ENCODE measurements at places on chromosomes 3 and 15.

DNA sequence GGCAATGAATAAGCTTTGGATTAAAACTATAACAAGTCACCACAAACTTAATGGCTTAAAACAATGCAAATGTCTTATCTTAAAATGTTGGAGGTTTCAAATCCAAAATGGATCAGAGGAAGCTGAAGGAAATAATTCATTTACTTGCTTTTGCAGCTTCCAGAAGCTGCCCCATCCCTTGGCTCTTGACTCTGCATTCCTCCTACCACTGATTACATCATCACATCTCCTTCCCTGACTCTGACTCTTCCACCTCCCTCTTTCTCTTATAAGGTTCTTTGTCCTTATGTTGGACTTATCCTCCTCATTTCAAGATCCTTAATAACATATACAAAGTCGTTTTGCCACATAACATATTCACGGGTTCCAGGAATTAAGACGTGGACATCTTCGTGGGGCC lies 982.8 kb upstream of the ROBO1 start:
- DNase-seq, result no peak

DNA sequence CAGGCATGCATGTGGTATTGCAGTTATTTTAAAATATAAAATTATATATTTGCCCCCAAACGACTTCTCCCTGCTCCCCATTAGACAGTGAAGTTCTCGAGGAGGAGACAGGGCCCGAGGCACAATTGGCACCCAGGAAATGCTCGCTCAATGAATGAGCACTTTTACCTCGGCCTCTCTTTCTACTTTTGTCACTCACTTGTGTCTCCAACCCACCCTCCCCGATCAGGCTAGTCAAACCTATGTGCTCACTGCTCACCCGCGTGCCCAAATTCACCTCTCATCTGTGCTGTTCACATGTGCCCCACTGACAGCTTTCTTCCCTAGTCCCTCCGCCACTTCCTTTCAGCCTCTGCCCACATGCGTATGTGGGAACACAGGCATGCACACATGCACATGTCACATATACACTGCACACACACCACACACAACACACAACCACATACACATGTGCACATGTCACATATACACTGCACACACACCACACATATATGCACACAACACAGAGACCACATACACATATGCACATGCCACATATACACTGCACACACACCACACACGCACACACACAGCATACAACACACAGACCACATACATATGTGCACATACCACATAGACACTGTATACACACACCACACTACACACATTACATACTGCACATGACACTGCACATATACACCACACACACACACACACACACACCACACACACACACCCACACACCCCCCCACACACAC lies 46.3 kb upstream of the DLG1 start:
- no peak for DNase-seq

DNA sequence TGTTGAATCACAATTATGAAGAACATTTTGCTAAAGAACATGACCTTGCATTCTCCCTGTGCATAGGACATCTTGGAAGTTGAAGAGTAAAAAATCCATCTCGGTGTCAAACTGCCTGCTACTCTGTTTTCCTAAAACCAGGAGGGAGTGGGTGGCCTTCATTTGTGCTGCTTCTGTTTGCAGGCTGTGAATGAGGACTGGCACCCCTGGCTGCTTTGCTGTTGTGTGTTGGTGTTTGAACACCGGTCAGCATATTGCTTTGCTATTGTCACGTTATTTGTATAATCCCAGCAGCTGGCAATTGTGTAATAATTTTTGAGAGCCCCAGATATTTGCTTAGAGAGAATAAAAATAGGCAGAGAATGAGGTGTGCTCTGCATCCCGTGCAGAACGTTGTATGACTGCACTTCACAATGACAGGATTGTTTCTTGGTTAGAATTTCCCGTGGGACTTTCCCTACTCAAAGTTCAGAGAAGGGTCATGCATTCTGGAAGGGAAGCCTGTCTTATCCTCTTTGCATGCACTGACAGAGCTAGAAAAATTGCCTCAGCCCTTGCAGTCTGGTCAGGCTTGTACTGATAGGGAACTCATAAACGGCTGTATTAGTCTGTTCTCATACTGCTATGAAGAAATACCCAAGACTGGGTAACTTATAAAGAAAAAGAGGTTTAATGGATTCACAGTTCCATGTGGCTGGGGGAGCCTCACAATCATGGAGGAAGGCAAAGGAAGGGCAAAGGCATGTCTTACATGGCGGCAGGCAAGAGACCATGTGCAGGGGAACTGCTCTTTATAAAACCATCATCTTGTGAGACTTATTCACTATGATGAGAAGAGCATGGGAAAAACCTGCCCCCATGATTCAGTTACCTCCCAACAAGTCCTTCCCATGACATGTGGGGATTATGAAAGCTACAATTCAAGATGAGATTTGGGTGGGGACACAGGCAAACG lies 16.3 kb downstream of the SV2B start:
- DNase-seq, result no peak

- DNase-seq, result no peak
These were observed 8.7 kb downstream of the SPINT1 start for GRCh38 chr15:40852529-40852928.

DNA sequence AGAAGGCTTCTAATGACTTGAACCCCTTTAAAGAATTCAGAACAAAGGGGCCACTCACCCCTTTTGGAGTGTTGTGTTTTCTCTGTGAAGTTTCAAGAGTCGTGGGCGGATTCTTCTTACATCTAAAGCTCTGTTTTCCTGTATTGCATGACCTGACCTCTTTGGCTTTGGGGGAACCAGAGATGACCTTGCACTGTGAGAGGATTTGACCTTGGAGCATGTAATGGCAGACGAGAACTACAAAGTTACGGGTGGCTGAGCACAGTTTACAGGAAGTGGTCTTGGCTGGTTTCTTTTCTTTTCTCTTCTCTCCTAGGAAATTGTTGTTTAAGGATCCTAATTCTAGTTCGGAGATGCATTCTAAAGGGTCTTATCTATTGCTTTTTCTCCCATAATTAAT lies 6.2 kb upstream of the BDH1 start:
- DNase-seq, result no peak

DNA sequence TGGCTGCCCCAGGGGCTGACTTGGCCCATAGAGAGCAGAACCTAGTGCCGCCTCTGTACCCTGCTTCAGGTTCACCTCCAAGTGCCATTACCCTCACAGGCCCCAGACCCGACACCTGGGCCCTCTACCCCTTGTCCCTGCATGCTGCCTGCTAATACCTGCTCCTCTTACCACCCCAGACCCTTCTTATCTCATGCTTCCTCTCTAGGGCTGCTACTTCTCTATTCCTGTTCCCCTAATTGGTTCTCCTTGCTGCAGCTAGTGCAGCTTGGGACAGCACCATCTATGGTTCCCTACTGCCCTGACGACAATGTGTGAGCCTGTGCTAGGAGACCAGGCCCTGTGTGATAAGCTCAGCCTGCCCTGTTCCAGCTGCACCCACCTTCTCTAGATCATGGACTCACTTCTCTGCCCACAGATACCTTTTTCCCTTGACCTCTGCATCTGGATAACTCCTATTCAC lies 15.3 kb downstream of the HDAC11 start:
- no peak for DNase-seq

DNA sequence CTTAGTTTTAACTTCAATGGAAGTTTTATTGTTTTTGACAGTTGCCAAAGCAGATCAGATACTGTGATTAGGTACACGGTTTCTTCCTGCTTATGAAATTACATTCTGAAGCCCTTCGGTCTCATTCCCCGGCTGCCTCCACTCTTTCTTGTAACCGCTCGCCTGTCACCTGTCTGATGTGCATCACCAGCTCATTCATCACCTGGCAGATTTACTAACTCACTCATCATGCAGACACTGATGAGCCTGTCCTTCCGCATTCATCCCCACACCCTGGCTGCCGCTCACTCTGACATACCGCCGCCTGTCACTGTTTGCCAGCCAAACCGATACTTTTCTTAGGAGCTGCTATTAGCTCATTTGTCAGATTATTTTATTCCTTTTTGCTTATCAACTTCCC lies 82.8 kb upstream of the NSMCE3 start:
- no peak for DNase-seq

- no peak for DNase-seq
These were observed 41.6 kb upstream of the STRIT1 start for GRCh38 chr3:155334914-155335723.

DNA sequence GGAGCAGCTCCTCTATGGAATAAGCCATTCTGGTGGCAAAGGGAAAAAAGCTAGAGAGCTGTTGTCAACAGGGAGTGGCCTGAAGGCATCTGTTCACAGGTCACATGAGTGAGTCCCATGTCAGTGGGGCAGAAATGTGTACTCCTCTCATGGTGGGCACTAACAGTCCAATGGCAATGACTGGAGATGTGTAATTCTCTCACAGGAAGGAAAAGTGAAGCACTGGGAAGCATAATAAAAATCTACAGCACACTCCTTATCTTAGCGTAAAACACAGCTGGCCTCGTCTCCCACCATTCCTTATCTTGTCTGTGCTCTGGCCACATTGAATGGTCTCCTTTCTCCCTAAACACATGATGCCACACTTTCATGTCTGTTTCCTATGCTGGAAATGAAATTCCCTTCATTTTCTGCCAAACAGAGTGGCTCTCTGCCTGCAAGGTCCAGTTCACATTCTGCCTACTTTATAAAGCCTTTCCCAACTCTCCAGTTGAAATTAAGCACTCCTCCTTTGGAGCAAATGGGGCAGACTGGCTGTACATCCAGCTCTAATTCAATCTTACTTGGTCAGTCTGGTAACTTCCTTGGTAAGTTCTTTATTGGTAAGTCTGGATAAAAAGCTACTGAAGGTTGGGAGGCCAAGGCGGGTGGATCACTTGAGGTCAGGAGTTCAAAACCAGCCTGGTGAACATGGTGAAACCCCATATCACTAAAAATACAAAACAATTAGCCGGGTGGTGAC lies 139.8 kb downstream of the RPL22L1 start:
- no peak for DNase-seq

- DNase-seq, result no peak
These were observed 90.5 kb upstream of the CSPG5 start for GRCh38 chr3:47669026-47669749.

- no peak for DNase-seq
These were observed 98.6 kb downstream of the SUCNR1 start for GRCh38 chr3:151971814-151972579.

- no peak for DNase-seq
These were observed 59.1 kb downstream of the FAM43A start for GRCh38 chr3:194744826-194745225.

- DNase-seq, result no peak
These were observed 53.0 kb downstream of the DZIP3 start for GRCh38 chr3:108642526-108642925.

DNA sequence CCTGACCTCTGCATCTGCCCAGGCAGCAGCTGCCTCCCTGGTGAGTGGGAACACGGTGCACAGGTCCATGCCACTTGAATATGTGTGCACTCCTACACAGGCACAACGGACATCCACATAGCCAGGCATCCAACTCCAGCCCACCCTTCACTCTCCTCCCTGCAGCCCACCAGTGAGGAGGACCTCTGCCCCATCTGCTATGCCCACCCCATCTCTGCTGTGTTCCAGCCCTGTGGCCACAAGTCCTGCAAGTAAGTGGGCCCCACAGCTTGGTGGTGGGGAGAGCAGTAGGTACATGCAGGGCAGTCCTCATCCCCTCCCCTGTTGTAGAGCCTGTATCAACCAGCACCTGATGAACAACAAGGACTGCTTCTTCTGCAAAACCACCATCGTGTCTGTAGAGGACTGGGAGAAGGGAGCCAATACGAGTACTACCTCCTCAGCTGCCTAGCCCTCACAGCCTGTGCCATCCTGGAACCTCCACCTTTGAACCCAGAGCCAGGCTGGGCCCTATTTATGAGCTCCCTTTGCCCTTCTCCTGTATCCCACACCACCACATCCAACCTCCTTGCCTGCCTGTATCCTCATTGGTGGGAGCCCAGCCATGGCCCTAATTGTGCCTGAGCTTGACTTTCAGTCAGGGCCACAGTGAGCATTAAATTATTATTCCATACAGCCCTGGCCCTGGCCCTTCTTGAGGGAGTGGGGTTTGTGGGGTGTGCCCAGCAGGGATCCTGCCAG lies 1.5 kb upstream of the AMIGO3 start:
- no peak for DNase-seq

DNA sequence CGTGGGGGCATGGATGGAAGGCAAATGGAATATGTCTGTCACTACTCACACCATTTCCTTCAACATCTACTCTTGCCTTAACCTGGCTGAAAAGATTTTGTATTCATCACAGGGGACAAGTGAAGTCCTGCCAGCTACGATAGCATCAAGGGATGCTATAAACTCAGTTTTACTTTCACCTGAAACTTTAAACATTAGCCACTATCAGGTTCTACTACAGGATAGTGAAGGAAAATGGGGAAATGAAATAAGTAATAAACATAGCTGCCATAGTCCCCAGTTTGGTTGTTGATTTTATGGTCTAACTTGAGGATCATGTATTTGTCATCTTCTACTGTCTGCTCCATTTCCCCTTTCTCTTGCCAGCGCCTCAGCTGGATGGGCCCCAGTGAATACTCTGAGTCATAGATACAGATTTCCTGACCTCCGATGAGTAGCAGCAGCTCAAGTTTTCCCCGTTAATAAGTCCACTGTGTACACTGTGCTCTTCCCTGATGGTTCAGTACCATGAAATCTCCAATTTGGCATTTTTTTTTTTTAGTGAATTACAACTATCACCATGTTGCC lies 338.2 kb upstream of the SLCO3A1 start:
- DNase-seq, result no peak

DNA sequence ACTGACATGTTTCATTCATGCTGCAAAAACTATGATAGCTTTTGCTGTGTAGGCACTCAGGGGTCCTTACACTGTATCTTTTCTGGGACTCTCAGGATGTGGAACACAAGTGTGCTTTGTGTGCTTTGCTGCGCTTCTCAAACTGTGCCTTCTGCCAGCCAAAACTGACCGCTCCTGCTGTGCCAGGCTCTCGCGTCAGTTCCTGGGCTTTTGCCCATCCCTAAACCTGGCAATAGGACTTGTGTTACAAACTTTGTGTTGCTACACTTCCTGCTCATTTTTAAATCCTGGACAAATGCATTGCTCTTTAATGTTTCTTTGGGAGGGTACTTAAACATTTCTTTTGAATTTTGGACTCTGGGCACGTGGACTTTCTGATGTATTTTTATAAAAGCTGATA lies 60.3 kb downstream of the DIPK2A start:
- DNase-seq, result no peak
